Activated CD4-positive, alpha-beta T cell treated with anti-CD3 and anti-CD28 coated beads for 4 hours (primary cell): ENCODE measurements at places on chromosomes 7 and 10.

GRCh38 chr10:115164220-115164619, 71.1 kb downstream of the ATRNL1 start:
- DNase-seq, result no peak

DNA sequence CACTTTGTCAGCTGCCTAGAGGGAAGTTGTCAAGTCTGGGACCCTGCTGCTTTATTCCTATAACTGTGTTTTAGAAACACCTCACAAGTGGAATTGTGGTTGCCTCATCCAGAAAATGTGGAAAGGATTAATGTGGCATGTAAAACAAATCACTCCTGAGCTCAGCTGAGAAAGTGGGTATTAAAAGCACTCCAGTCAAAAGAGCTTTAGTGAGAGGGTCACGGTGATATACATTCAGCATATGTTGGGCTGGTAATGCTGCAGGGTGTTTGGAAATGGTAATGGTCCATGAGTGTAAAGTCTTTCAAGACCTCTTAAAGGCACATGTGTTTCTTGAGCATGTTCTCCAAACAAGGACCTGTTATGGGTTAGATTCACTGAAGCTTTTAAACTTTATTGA, 318.2 kb upstream of the MEOX2 start:
- no peak for DNase-seq

DNA sequence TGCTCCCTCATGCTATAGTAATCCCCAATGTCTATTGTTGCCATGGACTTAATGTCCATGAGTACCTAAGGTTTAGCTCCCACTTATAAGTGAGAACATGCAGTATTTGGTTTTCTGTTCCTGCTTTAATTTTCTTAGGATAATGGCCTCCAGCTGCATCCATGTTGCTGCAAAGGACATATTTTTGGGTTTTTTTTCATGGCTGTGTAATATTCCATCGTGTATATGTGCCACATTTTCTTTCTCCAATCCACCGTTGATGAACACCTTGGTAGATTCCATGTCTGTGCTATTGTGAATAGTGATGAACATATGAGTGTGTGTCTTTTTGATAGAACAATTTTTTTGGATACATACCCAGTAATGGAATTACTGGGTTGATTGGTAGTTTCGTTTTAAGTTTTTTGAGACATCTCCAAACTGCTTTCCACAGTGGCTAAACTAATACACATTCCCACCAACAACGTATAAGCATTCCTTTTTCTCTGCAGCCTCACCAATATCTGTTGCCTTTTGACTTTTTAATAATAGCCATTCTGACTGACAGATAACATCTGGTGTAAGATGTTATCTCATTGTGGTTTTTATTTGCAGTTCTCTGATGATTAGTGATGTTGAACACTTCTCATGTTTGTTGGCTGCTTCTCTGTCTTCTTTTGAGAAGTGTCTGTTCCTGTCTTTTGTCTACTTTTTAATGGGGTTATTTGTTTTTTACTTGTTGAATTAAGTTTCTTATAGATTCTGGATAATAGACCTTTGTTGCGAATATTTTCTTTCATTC, 68.8 kb upstream of the IFRD1 start:
- no peak for DNase-seq

- DNase-seq, result no peak
Observed at GRCh38 chr7:33556472-33556871, 348.9 kb upstream of the BMPER start.

DNA sequence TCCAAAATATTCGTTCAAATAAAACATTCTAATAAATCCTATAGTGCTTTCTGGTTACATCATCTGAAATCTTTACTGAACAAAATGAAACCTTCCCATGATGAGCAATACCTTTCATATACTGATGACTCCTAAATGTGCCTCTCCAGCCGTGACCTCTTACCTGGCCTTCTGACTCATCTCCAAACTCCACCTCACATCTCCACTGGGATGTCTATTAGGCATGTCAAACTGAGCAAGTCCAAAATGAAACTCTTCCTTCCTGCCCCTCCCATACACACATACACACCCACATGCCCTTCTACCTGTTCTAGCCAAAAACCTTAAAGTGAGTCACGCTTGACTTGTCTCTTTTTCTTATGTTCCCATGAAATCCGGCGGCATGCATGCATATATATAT, 22.9 kb downstream of the GSAP start:
- DNase-seq, result peak; percentile 49

- no peak for DNase-seq
Observed at GRCh38 chr7:137753067-137753466, 93.7 kb downstream of the DGKI start.

DNA sequence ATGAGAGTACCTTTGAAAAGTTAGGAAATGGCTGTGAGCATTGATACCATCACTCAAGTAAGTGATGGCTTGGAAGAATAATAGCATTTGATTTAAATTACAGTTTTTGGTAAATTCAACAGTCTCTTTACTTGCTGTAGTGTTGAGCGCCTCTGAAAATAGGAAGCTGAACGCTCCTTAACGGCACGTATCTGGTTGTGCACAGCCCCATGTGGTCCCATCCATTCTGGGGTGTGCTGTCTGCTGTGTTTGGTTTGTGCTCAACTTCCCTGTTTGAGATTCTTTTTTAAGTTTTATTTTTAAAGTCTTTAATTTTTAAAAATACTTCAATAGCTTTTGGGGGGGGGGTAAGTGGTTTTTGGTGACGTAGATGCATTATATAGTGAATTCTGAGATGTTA, 51.5 kb downstream of the DNAJB6 start:
- no peak for DNase-seq

DNA sequence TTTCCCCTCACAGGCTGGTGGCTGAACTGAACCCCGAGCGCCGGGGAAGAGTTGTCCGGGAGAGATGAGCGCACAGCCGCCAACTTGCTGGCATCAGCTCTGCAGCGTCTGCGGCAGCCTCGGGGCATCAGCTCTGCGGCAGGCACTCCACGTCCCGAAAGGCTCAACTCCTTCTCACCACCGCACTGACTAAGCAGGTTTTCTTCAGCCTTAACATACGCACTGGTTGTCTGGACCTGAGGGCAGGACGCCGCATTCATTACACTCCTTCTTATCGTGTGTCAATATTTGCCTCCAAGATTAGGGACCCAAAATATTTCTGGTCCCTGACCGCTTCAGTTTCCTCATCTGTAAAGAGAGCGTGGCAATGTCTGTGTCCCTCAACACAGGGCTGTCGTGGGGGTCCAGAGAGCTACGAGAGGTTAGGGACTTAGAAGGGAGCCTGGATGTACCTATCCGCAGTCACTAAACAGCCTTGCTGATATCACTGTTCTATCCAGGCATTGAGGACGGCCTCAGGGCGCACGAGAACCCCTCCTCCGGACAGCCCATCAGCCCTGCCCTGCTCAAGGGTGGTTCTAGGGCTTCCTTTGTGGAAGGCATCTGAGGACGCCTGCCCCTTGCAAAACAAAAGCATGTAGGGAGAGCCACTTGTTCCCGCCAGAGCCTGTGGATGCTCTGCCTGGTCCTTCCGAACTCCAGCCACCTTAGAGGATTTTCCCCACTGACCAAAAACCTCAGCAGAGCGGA, 42.8 kb upstream of the FIGNL1 start:
- DNase-seq, result no peak

DNA sequence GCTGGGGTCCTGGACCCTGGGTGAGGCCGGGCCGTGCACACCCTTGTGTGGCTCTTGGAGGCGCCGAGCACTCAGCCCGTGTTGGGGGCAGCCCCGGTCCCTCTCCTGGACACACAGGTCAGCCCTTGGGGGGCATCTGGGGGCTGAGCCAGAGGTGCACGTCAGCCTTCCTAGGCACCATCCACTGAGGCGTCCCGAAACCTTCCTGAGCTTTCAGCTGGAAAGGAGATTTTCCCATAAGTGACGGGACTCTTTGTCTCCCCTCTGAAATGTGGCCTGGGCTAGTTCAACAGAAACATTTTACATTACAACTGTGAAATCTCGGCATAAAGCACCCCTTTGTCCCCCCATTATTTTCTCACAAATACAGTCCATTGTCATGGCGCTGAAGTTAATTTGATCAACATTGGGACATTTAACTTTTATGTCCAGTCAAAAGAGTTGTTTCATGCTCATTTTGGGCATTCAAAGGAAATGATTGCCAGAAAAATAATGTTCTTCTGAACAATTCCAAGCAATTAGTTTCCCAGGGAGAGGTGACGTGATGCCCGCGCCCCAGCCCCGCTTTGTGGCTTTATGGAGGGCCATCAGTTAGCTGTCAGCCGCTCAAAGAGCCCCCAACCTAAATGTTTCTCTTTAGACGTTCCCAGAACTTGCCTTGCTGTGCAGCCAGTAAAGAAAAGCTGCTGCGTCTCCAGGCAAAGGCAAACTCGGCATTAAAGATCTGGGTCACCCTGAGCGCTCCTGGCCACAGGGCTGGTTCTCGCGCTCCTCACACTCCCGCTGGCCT, 70.8 kb downstream of the NKX6-2 start:
- DNase-seq, result no peak

DNA sequence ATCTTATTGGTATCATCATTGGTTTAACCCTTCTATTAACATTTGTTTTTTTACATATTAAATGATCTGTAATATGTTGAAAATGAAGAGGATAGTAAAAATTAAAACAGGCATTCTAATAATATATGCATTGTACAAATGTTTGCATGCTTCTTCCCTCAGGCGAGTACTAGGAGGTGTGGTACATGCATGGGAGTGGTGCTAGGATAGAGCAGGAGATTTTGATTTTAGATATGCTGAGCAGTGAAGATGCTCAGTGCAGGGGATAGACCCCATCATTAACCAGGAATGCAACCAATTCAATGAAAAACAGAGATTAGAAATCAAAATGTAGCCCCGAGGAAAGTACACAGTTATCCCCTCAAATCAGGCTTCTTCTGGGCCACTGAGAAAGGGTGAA, 916.4 kb downstream of the LRMDA start:
- DNase-seq, result no peak

DNA sequence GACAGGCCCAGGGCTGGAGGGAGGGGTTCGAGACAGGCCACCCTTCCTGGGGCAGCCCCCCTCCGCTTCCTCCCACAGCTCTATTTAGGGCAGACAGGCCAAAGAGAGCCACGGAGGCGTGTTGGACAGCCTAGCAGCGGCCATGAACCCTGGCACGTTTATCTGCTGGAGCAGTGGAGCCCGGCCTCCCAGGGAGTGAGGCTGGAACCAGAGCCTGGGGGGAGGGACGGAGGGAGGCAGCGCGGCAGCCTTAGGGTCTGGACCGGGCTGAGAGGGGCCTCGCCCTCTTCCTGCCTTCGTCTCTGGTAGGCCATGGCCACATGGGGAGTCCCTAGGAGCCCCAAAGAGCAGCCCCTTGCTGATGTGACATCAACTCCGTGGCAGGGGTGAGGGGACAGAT, 17.1 kb downstream of the UNCX start:
- DNase-seq, result no peak
